Left lung (tissue), 14 donors: ENCODE measurements at places on chromosomes 1 and 21. TPM values are rescaled to one million over a fixed set of nuclear protein-coding genes. Genes with fewer than 3 reads are reported as not detected.
A peak's percentile ranks its signal among the peaks of the same experiment; 100 is the strongest.

DNA sequence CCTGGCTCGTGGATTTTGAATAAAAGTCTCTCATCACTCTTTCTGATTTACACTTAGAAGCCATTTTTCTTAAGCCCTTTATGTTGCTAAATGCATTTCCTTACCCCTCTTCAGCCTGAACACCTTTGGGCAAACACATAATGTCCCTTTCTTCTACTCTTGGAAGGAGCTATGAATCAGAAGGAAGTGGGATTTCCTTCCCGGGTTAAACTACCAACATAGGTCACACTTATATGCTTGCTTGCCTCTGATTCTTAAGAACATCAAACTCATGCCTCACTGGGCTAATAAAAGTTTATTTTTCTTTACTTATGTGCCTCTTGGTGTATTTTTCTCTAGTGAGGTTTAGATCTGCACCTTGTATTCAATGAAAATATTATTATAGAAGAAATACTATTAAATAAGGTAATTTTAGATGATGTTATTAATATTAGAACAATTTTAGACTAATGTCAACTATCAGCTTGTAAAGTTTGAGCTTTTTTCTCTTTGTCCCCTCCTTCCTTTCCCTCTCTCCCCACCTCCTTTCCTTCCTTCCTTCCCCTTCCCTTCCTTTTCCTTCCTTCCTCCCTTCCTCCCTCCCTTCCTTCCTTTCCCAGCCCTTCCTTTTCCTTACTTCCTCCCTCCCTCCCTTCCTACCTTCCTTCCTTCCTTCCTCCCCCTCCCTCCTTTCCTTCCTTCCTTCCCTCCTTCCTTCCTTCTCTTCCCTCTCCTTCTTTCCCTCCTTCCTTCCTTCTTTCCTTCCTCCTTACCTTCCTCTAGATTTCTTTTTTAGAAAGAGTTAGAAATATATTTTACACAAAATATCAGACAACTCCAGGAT lies 66.5 kb upstream of the KCNJ6 start:
- no peak overlapping the region for H3K4me3 ChIP-seq
- H3K36me3 ChIP-seq, result no peaks in the 10 kb centered on the region
- H3K4me1 ChIP-seq, result no peaks in the 10 kb centered on the region
- no peak for DNase-seq
- no peak overlapping the region for H3K27ac ChIP-seq

TPTE gene
- polyA plus RNA-seq, result not detected

DNA sequence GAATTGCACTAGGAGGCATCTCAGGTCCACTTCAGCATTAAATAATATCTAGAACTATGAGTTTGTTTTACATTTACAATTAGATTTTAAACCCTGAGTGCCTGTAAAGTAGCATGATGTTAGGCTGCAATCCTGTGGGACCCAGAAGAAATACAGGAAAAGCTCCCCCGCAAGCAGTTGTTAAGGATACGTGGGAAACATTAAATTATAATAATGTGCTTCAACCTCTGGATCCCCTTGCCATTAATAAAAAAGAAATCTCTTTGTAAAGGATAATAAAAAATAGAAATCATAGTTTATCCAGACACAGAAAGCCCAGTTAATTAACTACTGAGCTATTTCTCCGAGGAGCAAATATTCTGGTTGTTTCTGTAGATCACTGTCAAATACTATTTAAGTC lies 106.0 kb downstream of the PCNX2 start:
- H3K27ac ChIP-seq, result no peak overlapping the region
- no peak for DNase-seq
- H3K4me3 ChIP-seq, result no peak overlapping the region
- no peaks in the 10 kb centered on the region for H3K36me3 ChIP-seq
- H3K4me1 ChIP-seq, result no peaks in the 10 kb centered on the region

DNA sequence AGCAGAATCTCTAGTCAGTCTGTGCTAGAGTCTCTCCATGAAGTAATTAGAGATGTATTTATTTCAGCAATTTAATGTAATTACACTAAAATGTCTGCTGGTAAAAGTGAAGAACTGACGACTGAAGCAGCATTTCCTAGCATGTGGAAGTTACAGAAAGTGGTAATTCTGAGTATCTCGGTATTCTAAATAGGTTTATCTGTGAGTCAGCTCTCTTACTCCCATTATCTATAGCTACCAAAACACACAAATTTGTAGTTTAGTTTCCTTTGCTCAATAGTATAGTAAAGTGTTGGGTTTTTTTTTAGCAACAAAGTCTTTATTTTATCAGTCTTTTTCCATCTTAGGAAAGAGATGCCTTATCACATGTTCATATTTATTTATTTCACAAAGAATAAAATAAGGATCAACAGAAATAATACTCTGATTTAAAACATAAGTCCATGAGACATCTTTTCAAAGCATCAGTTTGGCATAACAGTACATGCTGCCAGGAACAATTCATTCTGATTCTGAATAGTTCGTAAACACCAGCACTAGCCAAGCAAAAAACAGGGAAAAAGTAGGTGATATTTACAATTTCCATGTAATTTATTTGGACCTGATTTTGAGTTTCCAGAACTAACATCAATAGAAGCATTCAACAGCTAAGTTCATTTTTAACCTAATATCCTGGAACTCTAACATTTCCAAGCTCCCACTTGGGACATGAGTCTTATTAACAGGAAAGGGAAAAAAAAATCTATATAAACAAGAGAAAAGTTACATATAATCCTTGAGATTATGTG lies 76.3 kb downstream of the KCNT2 start:
- no peaks in the 10 kb centered on the region for H3K36me3 ChIP-seq
- no peaks in the 10 kb centered on the region for H3K27me3 ChIP-seq
- no peaks in the 10 kb centered on the region for H3K4me1 ChIP-seq
- H3K27ac ChIP-seq, result peak overlapping the region; percentile 15
- DNase-seq, result no peak

SH2D5 gene
- polyA plus RNA-seq, result 0.15 TPM

- peak overlapping the region; percentile 13 for H3K4me3 ChIP-seq
- DNase-seq, result peak; percentile 89
- peaks cover 35% of the 10 kb centered on the region for H3K4me1 ChIP-seq
Observed at GRCh38 chr1:153608742-153609584, 4.0 kb downstream of the S100A16 start.

GRCh38 chr1:234997201-234997895 lies 131.3 kb downstream of the TOMM20 start:
- H3K27ac ChIP-seq, result peak overlapping the region; percentile 86
- H3K4me1 ChIP-seq, result peaks cover 40% of the 10 kb centered on the region
- no peaks in the 10 kb centered on the region for H3K36me3 ChIP-seq
- H3K4me3 ChIP-seq, result no peak overlapping the region
- peak; percentile 42 for DNase-seq

DNA sequence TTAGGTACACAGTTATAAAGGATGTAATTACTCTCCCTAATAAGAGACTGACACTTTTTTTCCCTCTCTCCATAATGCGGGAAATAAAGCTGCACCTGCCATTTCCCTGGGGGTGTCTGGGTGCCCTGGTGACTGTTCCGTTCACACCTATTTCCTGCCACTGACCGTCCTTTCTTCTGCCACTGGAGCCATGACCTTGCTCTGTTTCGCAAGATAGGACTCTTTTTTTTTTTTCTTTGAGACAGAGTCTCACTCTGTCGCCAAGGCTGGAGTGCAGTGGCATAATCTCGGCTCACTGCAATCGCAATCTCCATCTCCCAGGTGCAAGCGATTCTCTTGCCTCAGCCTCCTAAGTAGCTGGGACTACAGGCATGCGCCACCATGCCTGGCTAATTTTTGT lies 66.1 kb upstream of the SERBP1 start:
- no peak for DNase-seq
- no peak overlapping the region for H3K27ac ChIP-seq
- H3K4me1 ChIP-seq, result no peaks in the 10 kb centered on the region
- no peaks in the 10 kb centered on the region for H3K27me3 ChIP-seq

F3 gene
- 5.9 TPM for polyA plus RNA-seq

FCGR2B gene
- 0.61 TPM for polyA plus RNA-seq

LRRC39 gene
- 3.2 TPM for polyA plus RNA-seq

- H3K36me3 ChIP-seq, result peaks cover 10% of the 10 kb centered on the region
- no peaks in the 10 kb centered on the region for H3K27me3 ChIP-seq
- H3K4me1 ChIP-seq, result peaks cover 57% of the 10 kb centered on the region
- peak overlapping the region; percentile 54 for H3K27ac ChIP-seq
Observed at GRCh38 chr21:33362044-33362555, 37.3 kb downstream of the IFNAR1 start.

PRELP gene
- 2.8 TPM for polyA plus RNA-seq

DNA sequence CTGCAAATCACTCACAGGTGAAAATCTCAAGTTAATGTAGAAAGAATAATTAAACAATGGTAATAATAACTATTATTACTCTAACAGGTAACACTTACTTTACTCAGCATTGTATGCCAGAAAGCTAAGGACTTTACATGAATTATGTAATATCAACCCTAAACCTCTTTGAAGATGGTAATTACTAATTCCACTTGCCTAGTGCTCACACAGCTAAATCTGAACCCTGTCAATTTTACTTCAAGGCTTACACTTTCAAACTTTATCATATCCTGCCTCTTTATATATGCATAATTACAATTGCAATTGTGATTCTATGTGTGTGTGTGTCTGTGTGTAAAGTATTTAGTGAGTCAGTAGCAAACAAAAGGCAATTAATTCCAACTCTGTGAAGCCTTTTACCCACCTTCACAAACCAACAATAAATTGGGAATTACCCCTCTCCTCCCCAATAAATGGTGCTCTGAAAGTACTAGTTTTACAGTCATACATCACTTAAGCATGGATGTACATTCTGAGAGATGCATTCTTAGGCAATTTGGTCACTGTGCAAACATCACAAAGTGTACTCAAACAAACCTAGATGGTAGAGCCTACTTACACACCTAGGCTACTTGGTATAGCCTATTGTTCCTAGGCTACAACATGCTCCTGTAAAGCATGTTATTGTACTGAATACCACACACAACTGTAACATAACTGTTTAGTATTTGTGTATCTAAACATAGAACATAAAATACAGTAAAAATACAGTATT lies 5.9 kb downstream of the ZNF644 start:
- no peaks in the 10 kb centered on the region for H3K27me3 ChIP-seq
- no peak for DNase-seq
- H3K27ac ChIP-seq, result no peak overlapping the region
- H3K4me1 ChIP-seq, result peaks cover 9% of the 10 kb centered on the region

GRCh38 chr1:176220100-176220689 lies 13.1 kb upstream of the COP1 start:
- H3K4me1 ChIP-seq, result no peaks in the 10 kb centered on the region
- no peaks in the 10 kb centered on the region for H3K27me3 ChIP-seq
- H3K36me3 ChIP-seq, result no peaks in the 10 kb centered on the region
- DNase-seq, result no peak

GRCh38 chr1:96588416-96588995 lies 133.1 kb upstream of the PTBP2 start:
- DNase-seq, result peak; percentile 44
- H3K4me3 ChIP-seq, result no peak overlapping the region
- H3K4me1 ChIP-seq, result no peaks in the 10 kb centered on the region
- H3K27ac ChIP-seq, result no peak overlapping the region
- H3K27me3 ChIP-seq, result no peaks in the 10 kb centered on the region
- no peaks in the 10 kb centered on the region for H3K36me3 ChIP-seq

GRCh38 chr1:93221913-93222312 lies 41.4 kb downstream of the CCDC18 start:
- H3K4me3 ChIP-seq, result no peak overlapping the region
- H3K27me3 ChIP-seq, result no peaks in the 10 kb centered on the region
- H3K4me1 ChIP-seq, result no peaks in the 10 kb centered on the region
- DNase-seq, result no peak

GRCh38 chr1:93783876-93784275 lies 95.1 kb downstream of the DNTTIP2 start:
- H3K27ac ChIP-seq, result no peak overlapping the region
- no peak overlapping the region for H3K4me3 ChIP-seq
- DNase-seq, result no peak
- no peaks in the 10 kb centered on the region for H3K27me3 ChIP-seq

DNA sequence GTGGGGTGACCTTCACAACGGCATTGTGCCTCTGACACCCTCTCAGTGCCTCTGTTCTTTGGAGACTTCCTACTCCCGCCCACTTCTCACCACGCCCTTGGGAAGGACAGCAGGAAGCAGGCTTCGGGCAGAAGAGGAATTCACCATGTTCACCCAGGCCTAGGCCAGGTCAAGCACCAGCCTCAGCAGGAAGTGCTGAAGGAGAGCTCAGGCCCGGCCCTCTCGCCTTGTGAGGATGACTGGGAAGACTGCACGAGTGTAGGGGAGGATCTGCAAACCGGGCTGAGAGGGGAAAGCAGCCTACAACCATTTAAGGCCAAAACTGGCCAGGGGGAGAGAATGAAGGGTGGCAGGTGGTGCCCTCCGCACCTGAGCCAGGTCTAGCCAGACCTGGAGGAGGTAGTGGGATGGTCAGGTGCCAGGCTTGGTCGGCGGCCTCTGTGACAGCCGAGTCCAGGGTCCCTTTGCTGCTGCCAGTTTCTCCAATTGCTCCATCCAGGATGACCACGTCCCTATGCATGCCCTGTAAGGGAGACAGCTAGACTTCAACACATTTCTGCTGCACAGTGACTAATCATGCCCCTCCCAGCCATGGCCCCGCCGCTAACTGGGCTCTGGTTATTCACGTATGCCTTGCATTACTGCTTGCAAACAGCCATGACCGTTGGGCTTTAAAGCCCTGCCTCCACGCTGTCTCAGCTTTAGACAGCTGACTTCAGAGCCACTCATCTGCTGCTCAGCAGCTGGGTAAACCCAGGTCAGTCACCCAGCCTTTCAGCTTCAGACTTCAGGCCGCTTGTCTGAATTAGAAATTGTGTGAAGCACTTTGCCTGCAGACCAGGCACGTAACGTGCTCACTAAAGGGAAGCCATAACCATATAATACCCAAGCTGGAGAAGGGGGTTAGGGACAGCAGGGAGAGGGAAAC lies 8.9 kb downstream of the MRTO4 start:
- no peaks in the 10 kb centered on the region for H3K27me3 ChIP-seq
- no peaks in the 10 kb centered on the region for H3K36me3 ChIP-seq
- H3K4me1 ChIP-seq, result no peaks in the 10 kb centered on the region
- H3K4me3 ChIP-seq, result no peak overlapping the region
- H3K27ac ChIP-seq, result no peak overlapping the region
- DNase-seq, result no peak

- H3K27me3 ChIP-seq, result no peaks in the 10 kb centered on the region
- H3K4me1 ChIP-seq, result no peaks in the 10 kb centered on the region
- no peak overlapping the region for H3K4me3 ChIP-seq
- peaks cover 20% of the 10 kb centered on the region for H3K36me3 ChIP-seq
Observed at GRCh38 chr1:151579436-151580225, 32.2 kb upstream of the SNX27 start.

IVNS1ABP gene
- polyA plus RNA-seq, result 215 TPM

LCE1C gene
- not detected for polyA plus RNA-seq

DNA sequence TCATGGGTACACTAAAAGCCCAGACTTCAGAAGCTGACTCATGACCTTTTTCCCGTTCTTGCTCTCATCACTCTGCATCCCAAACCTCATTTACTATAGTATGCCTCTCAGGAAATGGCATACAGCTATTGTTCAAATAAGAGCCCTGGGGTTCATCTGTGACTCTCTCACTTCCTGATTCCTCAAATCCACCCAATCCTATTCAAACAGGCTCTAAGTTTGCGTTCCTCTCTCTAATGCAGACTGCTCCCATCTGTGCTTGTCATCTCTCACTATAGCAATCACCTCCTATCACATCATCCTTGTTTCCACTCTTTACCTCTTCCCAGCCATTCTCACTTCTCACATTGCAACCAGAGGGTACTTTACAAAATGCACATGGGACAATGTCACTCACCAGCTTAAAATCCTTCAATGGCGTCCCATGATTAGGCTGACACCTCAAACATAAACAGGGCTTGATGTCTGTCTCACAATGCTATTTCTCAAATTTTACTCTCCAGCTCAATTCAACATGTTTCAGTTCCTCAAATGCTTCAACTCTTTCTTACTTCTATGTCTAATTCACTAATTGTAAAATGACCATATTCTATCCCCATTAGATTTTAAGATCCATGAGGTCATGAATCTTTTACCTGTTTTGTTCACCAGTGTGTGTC lies 408.4 kb downstream of the NTNG1 start:
- H3K4me1 ChIP-seq, result no peaks in the 10 kb centered on the region
- no peaks in the 10 kb centered on the region for H3K27me3 ChIP-seq
- no peak overlapping the region for H3K27ac ChIP-seq
- H3K4me3 ChIP-seq, result no peak overlapping the region
- H3K36me3 ChIP-seq, result no peaks in the 10 kb centered on the region
- DNase-seq, result no peak
